ENCODE measurements at places on chromosomes 7 and 10.
A peak's percentile ranks its signal among the peaks of the same experiment; 100 is the strongest.

- no peak for DNase-seq
Measured at GRCh38 chr10:118337356-118337755, 4.8 kb downstream of the FAM204A start.

- DNase-seq: no peak
Measured at GRCh38 chr10:127986531-127987466, 79.9 kb downstream of the PTPRE start.

DNA sequence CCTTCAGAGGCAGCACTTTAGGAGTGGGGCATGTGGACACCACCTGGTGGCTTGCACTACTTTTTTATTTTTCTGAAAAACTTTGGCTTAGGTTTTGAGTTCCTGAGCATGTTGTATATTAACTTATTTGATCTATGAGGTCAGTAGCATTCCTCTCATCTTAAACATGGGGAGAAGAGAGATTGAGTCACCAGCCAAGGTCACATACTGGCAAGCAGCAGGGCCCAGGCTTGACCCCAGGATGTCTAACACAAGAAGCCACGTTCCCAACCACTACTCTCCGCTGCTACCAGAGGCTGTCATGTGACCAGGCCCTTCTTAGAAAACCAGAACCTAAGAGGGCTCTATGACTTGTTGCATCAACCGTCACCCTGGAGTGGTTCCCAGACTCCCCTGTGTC lies 210.3 kb upstream of the GPR26 start:
- DNase-seq: no peak

- no peak for DNase-seq
Measured at GRCh38 chr10:64011912-64012714, 490.9 kb downstream of the REEP3 start.

- DNase-seq: no peak
Measured at GRCh38 chr10:71344993-71345480, 26.0 kb downstream of the SLC29A3 start.

DNA sequence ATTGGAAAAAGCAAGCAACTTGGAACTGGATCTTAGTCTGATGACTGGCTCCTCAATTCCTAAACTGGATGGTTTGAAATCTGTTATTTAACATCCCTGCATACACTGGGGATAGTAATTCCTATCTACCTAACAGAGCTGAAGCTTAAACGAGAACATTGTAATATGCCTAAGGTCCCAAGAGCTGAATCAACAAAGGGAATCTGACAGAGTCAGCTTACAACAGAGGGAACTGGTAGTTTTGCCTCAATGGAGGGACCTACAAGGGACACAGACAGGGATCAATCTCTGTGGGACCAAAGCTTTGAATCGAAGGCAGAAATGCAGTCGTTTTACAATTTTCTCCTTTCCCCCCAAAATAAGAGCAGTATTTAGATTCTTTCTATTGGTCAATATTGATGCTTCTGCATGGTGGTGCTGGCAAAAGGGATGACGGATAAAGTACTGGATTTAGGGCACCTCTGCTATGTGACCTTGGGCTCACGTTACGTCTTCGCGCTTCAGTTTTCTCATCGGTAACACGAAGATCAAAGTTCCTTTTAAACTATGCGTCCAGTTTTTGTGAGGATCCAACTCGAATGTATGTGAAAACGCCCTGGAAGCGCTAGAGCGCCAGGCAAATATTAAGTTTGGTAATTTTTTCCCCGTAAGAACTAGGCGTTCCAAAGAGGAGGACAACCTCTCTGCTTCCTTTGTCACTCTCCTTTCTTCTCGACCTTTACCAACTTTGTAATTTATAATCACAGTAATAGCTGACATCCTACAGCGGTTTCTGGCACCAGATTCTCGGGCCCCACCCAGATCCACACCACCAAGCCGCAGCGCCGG lies 1.1 kb downstream of the ACTR1A start:
- DNase-seq: no peak

DNA sequence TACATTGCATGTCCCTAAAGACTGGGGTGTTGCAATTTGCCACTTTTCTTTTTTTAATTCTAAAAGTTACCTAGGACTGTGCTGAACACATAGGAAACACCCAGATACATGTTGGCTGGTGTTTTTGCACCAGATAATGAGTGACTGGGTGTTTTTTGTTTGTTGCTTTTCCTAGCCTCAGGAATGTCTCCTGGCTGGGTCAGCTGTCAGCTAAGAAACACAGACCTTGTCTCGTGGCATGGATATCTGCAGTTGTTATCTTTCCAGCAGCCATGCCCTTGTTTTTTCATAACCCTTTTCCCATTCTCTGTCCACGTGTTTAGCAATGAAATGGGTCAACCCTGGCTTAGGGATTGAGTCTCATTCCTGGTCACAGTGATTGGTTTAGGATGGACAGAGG lies 433.9 kb upstream of the ZMIZ1 start:
- no peak for DNase-seq

DNA sequence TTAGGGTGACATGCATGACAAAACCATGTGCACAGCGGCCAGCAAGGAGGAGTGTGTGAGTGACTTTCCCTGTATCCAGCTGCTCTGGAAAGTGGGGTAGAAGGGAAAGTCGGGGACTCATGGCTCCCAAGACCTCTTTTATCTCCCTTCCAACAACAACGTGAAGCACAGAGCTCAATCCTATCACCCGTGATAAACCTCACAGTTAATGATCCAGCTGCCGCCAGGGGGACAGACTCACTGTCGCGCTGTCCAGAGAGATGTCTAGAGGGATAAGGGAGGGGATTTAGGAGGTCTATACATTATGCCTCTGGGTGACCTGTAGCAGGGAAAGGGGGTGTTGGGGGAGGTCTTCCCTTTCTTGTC lies 84.0 kb upstream of the SMNDC1 start:
- DNase-seq: no peak

GRCh38 chr10:20855398-20856038 lies 41.6 kb downstream of the NEBL start:
- no peak for DNase-seq

- peak; percentile 68 for DNase-seq
Measured at GRCh38 chr10:1187151-1187854, 131.1 kb downstream of the WDR37 start.

- peak; percentile 55 for DNase-seq
Measured at GRCh38 chr10:369684-370448, 234.6 kb downstream of the ZMYND11 start.

GRCh38 chr10:33046792-33047191 lies 88.8 kb upstream of the ITGB1 start:
- DNase-seq: no peak

DNA sequence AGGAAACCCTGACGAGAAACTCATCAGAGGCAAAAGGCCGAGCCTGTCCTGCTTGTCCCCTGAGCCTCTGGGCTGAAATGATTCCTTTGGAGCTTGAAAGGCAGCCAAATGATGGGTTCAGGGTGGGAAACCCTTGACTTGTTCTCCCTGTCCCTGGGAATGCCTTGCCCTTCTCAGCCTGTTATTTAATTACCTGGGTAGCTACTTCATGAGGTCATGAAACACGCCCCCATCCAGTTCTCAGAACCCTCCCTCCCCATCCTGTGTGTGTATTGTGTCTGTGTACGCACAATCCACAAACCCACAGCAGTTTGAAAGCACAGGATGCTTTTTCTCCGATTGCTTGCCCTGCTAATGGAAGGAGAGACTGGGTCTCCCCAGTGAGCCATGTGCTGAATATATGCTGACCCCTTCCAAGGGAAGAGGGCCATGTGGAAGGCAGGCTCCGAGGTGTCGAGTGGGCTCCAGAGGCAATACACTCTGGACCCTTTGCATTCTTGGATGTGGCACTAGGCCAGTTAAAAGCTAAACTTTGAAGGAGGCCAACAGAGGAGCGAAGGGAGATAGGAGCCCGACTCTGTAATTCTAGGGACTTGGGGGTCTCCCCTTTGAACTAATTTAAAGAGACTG lies 10.6 kb downstream of the DUSP5 start:
- DNase-seq: no peak

- DNase-seq: no peak
Measured at GRCh38 chr10:58701405-58702135, 188.9 kb downstream of the BICC1 start.

- DNase-seq: no peak
Measured at GRCh38 chr7:79091661-79092060, 361.8 kb downstream of the MAGI2 start.

DNA sequence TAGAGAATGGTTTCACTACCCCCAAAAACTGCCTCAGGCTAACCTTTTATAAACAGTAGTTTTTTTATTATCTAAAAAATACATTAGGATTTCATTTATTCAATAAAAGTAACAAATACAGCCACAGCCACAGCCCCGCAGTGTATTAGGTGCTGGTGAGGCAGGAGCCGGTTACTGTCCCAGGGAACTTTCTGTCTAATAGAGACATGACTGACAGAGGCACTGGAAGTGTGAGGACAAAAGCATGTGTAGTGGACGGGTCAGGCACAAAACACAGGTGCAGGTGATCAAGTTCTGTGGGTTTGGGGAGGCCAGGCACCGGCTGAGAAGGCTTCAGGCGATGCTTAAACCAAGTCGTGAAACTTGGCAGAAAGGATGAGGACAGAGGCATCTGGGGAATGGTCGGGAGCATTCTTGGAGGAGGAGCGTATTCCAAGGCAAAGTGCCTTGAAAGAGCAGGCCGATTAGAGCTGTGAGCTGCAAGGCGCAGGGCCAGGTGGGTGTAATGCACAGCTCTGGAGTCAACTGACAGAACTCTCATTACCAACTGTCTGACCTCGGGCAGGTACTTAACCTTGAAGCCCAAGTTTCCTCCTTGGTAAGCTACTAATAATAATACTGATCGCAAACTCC lies 138.2 kb downstream of the USP6NL start:
- no peak for DNase-seq

- peak; percentile 15 for DNase-seq
Measured at GRCh38 chr7:85561706-85562105, 374.9 kb upstream of the SEMA3D start.

DNA sequence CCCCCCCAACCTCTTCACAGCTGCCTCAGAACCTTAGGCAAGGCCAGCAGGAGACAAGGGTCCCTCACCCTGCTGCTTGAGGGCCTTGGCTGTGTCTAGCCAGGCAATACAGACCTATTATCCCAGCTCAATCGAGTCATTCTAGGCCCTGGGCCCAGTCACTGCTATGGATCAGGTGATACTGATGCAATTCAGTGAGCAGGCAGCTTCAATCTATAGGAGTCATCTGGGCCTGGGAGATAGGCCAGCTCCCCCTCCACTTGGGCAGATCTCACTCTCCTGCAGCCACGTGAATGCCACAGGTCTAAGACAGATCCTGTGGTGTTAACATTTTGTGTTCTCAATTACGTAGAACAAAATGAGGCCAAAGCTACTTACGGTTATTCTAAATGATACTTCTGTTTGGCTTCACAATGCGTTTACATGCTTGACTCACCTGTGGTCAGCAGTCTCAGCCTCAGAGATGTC lies 68.0 kb upstream of the LRRC4 start:
- DNase-seq: no peak

DNA sequence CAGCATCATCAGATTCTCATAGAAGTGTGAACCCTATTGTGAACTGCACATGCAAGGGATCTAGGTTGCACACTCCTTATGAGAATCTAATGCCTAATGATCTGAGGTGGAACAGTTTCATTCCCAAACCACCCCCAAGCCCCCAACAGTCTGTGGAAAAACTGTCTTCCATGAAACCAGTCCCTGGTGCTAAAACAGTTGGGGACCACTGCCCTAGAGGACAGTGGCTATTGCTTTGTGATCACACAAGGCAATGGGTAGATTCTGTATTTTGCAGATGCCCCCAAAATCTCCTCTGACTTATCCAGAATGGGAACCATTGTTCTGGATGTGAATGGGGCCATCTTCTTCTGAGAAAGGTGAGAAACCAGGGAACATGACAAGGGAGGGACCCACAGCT lies 31.1 kb upstream of the HPS1 start:
- DNase-seq: no peak

GRCh38 chr7:4851459-4852422 lies 10.1 kb downstream of the PAPOLB start:
- no peak for DNase-seq

- DNase-seq: no peak
Measured at GRCh38 chr10:94344522-94345122, 18.1 kb downstream of the NOC3L start.

- DNase-seq: no peak
Measured at GRCh38 chr10:112744181-112745096, 205.6 kb upstream of the TCF7L2 start.

GRCh38 chr10:70315815-70316214 lies 32.0 kb upstream of the NPFFR1 start:
- DNase-seq: no peak

DNA sequence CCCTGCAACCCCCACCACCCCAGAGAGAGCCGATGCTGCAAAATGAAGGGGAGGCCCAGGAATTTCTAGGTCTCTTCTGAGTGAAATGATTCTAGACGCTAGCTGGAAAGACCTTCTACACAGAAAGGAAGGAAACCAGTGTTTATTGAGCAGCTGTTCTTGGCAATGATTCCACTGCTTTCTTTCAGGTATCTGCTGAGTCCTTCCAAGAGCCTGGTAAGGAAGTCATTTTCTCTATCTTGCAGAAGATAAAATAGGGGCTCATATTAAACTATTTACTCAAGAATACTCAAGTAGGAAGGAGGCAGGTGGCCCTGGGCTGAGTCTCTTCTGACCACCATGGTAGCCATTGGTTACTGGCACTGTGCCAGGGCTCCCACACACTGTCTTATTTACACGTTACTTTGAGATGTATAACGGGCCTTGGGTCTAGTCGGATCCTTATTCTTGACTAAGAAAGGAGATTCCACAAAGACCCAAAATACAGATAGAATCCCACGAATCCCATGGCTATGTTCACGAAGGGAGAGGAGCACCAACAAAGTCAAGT lies 112.1 kb downstream of the GALNT11 start:
- no peak for DNase-seq

- DNase-seq: peak; percentile 15
Measured at GRCh38 chr10:122054048-122055025, 65.4 kb downstream of the TACC2 start.

DNA sequence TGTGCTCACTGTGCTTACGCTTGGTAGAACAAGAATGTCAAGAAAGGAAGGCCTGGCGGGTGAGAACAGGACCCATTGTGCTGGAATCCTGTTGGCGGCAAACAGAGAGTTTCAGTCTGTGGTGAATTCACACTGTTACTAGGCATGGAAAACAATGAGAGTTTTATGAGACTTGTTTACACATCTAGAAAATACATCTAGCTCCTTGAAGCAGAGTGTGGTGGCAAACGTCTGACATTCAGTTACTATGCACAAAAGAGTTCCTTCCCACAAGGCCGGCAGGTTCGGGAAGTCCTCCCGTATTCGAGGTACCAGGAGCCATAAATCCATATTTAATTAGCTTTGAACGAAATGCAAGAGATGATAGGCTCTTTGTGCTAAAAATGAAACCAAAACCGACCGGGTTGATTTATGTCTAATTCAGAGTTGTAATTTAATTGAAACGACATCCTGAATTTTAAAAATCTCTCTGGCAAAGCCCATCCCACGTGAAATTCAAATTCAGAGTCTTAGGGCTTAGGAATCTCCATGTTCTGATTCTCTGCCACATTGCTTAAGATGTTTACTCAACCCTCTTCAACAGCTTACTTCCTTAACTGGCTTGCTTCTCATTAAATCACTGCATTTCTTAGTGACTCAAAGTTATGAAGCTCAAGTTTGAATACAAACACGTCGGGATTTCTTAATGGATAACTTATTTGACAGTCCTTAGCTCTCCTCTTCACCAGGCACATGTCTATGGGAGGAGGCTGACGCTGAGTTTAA lies 299.9 kb upstream of the PITRM1 start:
- DNase-seq: no peak

All from spleen (tissue), 13 donors.